ENCODE measurements at places on chromosomes 16 and 17.

GRCh38 chr17:34163123-34163522, 92.0 kb upstream of the CCL2 start:
- no peak for DNase-seq

GRCh38 chr17:76716839-76717215, 6.1 kb upstream of the MXRA7 start:
- no peak for DNase-seq

DNA sequence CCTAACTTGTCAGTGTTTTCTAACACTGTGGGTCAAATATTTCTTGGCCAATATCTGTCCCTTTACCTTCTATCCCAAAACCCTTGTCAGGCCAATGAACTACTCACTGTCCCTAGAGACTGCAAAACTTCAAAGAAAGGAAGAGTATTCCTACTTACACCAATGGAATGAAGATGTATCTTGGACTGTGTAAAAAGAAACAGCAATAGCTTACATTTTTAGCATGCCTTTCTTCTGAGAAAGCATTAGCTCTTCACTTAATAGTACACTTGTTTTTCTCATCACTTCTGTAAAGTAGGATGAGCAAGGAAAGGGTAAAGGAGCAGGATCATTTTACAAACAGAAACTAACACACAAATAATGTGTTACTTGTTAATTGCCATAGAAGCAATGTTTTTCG, 73.9 kb downstream of the STH start:
- DNase-seq, result no peak

GRCh38 chr17:61372436-61372835, 27.2 kb upstream of the TBX2 start:
- DNase-seq, result no peak

DNA sequence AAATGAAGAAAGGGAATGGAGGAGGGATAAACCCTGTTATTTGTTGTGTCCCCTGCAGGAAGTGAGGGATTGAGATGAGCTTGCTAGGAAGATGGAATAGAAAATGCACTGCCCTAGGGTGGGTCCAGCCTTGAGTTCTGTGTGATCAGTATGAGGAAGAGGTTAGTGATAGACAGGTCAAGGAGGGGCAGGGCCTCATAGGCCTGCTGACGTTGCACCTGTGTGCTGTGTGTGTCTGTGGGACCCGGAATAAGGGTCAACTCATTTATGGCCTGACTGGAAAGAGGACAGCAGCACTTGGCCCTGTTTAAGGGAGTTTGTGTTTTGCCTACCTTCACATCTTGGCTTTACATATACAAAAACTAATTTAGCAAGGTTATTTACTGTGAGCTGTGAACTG, 26.3 kb downstream of the DEF8 start:
- no peak for DNase-seq

DNA sequence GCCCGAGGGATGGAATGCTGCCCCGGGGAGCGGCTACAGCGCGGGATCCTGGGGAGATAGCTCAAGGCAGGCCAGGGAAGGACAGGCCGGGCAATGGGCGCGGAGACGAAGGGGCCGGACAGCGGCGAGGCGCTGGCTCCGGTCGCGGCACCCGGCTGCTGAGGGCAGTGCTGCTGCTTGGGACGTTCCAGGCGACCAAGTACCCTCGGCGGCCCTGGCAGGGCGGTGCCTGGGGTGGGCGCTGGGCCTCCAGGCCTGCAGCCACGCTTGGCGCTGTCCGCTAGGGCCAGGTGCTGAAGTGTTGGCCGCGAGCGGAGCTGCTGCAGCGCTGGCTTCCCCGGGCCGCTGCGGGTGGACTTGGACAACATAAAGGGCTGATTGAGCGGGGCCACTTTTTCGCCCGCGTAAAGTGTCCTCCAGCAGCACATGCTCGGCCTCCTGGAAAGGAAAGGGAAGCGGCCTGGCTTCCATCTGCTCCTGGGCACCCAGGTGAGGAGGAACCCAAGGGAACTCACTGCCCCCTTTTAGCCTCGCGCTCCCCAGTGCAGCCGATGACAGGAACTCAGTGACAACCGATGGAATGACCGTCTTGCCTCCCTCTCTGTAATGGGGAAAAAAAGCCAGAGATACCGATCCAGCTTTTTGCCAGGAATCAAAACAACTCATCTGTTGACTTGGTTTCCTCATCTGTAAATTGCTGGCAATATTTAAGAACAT, 23.7 kb downstream of the CLEC3A start:
- DNase-seq, result no peak

DNA sequence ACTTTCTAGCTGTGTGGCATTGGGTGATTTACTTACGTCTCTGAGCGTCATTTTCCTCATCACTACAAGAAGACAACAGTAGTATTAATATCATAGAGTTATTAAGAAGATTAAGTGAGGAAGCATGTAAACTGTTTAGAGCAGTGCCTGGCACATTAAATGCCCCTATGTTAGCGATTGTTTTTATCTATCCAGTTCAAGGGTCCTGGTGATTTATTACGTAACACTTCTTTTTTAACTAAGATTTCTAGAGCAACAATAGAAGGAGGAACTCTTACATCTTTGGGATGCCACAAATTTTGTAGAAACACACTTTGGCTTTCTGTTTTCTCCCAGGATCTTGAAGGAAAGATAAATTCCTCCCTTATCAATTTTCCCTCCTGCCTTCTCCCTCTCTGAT, 3.3 kb upstream of the GAS7 start:
- no peak for DNase-seq

DNA sequence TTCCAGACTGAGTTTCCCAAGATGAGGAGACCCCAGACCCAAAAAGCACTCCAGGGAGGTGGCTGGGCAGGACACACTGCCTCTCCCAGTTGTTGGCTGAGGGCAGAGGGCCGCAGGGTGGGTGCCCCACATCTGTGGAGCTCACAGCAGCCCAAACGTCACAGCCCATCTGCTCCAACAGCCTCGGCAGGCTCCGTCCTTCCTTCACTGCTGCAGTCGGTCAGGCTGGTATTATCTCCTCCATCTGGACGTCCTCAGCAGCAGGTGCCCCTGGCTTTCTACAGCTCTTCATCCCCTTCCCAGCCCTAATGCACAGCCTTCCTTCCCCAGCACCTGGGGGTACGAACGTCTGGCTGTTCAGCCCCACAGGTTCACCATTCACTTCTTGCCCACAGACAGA, 55.2 kb downstream of the PRMT7 start:
- no peak for DNase-seq

GRCh38 chr17:15930426-15930825, 14.5 kb upstream of the ADORA2B start:
- DNase-seq, result no peak

GRCh38 chr17:59337741-59338299, 6.4 kb downstream of the YPEL2 start:
- no peak for DNase-seq

- DNase-seq, result no peak
These were observed 263.7 kb upstream of the RPL38 start for GRCh38 chr17:73939806-73940205.

DNA sequence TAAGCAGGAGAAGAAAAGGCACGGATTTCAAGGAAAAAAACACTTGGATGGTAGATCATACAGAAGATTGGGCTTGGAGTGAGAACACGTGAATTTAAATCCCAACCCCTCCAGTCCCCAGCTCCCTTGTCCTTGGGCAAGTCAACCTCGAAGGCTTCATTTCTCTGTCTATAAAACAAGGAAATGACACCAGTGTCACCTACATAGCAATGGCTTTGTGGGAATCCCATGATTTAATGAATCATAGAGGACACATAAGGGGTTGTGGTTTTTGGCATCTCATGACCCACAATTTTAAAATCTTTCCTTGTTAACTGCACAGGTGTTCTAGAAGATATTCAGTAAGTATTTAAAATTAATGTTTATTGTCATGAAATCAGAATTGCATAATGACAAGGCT, 8.2 kb upstream of the CCL2 start:
- DNase-seq, result no peak

All from effector memory CD4-positive, alpha-beta T cell (primary cell).